ENCODE measurements at places on chromosomes 11 and 22.

GRCh38 chr22:32476281-32477195, 1.9 kb downstream of the FBXO7 start:
- DNase-seq, result no peak

DNA sequence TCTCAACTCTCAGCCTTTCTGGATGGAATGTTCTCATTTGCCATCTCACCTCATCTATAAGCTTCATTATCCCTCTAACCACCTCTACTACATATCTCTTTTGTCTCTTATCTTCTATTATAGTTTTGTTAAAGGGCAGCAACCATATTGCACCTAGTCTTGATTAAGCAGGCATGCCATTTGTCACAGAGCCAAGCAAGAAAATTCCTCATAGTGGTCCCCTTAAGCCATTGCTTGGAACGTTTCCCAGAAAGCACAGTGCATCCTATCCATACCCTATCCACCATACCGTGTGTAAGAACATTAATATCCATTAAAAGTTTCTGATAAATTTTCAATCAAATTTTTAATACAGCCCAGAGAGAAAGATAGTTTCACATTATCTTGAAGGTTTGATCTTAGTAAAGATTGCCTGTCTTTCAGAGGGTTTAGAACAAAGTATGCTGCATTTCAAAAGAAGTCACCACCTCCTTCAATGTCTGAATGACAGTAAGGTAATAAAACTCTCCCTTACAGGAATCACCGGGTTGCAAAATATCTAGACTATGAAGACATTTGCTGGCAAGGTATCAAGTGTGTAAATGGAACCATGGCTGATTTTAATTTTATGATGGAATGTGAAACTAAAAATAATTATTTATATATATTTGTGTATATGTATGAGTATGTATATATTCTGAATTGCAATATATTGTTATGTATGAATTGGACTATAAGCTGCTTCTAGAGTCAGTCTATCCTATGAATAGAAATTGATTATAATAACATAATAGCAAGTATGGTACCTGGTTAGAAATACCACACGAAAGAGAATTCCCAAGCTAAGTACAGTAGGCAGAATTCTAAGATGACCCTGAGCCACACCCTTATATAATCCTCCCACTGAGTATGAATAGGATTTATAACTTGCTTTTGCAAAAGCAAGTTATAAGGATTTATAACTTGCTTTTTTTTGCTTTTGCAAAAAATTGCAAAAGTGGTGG, 1296.3 kb downstream of the LRRC4C start:
- no peak for DNase-seq

- DNase-seq, result no peak
Measured at GRCh38 chr11:105827906-105828305, 194.1 kb downstream of the MSANTD4 start.

GRCh38 chr11:85123752-85124231, 503.4 kb downstream of the DLG2 start:
- no peak for DNase-seq

DNA sequence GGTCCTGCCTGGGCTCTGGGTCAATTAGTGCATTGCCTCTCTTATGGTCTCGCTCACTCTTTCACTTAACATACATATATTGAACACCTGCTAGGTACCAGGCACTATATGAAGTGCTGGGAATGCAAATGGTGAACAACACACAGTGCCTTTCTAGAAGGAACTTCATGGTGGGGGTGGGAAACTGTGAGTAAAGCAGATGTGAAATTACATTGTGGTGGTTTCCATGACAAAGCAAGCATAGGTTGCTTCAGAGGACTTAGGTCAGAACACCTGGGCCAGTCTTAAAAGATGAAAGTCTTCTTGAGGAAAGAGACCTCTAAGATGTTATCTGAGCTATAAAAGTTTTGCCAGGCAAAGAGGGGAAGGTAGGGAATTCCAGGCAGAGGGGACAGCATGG, 231.3 kb downstream of the BUD13 start:
- no peak for DNase-seq

DNA sequence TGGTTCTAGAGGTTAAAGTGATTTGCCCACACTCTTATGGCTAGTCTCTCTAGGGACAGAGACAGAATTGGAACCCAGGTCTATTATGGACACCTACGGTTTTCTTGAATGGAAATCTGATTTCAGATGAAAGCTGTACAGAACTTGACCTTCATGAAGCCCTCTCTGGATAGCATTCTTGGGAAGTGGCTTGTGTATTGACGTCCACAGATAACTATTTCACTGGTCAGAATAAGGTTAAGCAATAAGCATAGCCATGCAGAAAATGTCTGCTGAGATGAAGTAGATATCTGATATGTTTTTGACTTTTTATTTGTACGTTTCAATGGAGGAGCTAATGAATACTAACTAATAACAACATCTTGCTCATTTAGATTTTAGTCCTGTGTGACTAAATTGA, 1.1 kb downstream of the TLCD5 start:
- no peak for DNase-seq

DNA sequence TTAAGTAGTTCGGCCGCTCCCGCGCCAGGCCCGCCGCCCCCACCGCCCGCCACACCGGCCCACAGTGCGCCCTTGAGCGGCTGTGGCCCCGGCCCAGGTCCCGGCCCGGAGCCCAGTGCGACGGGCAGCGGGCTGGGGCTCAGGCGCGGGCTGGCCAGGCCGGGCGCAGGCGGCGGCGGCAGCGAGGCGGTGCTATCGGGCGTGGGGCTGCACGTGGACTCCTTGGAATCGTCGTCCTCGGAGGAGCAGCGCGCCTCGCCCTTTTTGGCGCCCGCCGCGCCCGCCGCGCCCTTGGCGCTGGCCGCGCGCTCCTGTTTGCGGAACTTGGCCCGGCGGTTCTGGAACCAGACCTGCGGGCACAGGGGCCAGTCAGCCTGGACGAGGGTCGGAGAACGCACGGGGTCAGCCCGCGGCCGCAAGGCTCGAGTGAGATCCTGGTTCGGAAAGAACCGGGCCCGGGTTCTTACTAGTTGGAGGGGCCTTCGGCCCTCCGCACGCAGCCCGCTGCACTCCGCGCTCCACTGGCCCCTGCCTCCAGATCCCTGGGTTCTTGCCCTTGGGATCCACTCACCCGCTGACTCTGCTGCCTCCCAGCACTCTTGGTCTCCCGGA, 4.0 kb downstream of the PHOX2A start:
- no peak for DNase-seq

- DNase-seq, result no peak
Measured at GRCh38 chr11:2305788-2306451, 4.1 kb downstream of the TSPAN32 start.

- DNase-seq, result no peak
Measured at GRCh38 chr11:112172362-112172994, 2.8 kb upstream of the BCO2 start.

GRCh38 chr11:33040033-33040861, 875 bp downstream of the TCP11L1 start:
- DNase-seq, result no peak

DNA sequence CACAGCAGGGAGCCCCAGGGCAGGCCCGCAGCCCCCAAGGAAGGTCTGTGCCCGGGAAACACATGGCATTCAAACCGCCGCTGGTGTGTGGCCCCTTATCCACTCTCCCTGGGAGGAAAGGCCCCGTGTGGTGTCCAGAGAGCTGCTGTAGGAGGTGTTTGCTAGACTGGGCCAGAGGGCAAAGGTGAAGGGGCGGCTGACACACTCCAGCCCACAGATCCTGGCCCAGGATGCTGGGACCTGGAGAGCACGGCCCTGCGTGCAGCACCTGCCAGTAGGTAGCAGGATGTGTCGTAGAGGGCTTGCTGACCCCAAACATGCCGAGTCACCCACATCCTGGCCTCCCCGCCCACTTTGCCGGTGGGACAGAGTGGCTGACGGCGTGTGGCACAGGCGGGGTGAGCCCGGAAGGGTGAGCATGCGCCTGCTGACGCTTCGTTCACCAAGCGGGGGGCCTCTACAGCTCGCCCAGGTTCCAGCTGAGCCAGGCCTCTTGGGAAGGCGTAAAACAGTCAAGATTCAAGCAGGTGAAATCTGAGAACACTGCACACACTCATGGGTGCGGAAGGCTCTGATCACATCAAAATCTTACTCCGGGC, 11.0 kb downstream of the OSBPL5 start:
- no peak for DNase-seq

DNA sequence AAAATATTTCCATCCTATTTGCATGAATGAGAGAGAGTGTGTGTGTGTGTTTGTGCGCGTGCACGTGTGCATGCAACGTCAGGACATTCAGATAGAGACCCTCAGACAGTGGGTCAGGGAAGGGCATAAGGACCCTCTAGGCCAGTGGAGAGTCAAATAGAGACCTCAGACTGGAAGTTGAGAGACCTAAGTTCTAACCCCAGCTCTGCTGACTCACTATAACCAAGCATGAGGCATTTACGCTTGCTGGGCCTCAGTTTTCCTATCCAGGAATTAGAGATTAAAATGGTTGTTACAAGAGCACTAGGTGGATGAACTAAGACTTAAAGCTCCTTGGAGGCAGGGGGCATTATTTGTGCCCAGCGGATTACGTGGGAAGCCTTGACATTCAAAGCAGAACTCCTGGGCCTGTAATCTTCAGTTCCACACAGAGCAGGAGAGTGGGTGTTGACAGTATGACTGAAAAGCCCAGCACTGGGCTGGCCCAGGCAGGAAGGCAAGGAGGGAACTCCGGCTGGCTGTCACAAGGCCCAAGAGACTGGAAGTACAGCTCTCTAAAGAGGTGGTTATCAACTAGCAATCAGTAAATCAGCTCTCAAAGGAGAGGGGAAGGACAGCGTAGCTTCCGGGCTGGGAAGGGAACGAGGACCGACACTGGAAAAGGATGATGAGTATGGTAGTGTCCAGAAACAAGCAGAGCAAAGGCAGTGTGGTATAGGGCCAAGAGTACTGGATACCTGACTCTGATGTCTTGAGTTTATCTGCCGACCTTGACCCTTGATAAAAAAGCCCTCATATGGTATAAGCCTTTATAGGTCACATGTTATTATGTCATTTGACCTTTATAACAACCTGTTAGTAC, 9.2 kb downstream of the RHOG start:
- no peak for DNase-seq

DNA sequence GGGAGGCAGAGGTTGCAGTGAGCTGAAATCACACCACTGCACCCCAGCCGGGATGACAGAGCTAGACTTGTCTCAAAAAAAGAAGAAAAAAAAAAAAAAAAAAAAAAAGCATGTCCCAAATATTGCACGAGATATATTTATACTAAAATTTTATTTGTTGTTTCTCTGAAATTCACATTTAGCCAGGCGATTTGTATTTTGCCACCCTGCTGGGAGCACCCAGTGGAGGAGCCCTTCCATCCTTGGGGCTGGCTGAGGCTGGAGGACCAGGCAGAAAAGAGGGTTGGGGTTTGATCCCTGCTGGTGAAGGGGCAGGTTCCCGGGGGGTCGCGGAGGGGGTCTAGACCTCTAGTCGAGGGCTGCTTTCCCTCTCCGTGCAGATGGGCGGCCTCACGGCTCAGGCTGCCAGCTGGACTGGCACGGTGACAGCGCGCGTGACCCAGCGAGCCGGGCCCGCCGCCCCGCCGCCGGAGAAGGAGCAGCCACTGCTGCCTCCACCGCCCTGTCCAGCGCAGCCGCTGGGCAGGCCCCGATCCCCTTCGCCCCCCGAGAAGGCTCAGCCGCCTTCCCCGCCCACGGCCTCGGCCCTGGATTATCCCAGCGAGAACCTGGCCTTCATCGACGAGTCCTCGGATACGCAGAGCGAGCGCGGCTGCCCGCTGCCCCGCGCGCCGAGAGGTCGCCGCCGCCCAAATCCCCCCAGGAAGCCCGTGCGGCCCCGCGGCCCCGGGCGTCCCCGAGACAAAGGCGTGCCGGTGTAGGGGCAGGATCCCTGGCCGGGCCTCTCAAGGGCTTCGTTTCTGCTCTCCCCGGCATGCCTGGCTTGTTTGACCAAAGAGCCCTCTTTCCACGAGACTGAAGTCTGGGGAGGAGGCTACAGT, 952 bp upstream of the CATSPERZ start:
- no peak for DNase-seq

DNA sequence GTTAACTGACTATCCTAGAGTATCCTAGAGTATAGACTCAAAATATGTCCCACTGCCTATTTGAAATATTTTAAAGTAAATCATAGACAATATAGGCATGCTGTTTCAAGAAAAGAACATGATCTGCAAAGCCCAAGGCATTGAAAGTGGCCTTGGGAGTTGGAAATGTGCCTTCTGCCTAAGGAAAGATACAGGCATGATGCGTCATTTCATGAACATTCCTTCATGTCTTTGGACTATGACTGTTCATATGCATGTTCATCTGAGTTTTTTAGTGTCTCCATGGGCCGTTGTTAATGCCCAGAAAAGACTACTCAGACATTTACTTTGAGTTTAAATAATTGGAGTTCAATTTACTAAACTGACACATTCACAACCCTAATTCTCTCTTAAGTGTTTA, 69.7 kb upstream of the PRDM11 start:
- DNase-seq, result no peak

DNA sequence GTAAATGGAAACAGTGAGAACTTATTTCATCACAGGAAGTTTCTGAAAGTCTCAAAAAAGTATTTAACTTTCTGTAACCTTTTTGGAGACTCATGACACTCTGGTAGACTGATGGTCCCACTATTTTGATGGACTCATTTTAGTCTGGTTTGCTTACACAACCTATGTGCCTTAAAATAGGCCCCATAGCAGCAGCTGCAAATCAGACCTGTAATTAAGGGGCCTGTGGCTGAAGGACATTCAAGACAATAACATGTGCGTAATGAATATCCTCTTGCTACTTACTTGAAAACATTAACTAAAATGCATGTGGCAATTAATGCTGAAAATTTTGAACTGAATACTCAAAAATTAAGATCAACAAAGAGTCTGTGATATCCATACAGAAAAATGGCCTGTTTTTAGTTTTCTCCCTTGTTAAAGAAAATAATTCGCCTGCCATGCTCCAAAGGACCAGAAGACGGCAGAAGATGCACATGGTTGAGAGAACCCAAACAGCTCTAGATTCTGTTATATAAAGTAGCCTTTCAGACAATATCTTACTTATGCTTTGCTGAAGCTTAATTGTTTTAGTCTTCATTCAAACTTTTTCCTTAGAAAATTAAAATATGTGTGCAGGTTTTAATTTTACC, 568.5 kb downstream of the KCNA4 start:
- no peak for DNase-seq

DNA sequence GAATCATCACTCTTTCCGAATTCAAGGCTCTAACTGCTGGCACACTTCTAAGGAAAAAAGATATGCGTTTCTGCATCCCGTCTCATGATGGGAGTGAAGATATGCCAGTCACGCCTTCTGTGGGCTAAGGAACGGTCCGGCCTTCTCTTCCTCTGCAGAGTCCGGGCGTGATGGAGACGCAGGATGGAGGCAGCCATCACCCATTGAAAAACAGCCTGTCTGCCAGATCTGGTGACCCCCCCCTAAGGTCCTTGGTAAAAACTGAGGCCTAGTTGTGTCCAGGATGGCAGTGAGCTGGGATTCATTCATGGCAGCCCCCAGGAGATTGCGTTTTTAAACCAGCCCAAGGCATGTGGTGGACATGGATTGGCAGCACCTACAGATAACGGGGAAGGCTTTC, 6.9 kb upstream of the EFCAB6 start:
- no peak for DNase-seq
